Spinal cord (tissue), 10 donors: ENCODE measurements at places on chromosomes 13 and 19. TPM values are rescaled to one million over a fixed set of nuclear protein-coding genes. Genes with fewer than 3 reads are reported as not detected.
A peak's percentile ranks its signal among the peaks of the same experiment; 100 is the strongest.

TMEM238 gene
- 0.55 TPM for total RNA-seq

ERICH4 gene
- not detected for total RNA-seq

C19orf44 gene
- total RNA-seq: 3.7 TPM

THSD1 gene
- 20.5 TPM for total RNA-seq

DCT gene
- 2.0 TPM for total RNA-seq

DNA sequence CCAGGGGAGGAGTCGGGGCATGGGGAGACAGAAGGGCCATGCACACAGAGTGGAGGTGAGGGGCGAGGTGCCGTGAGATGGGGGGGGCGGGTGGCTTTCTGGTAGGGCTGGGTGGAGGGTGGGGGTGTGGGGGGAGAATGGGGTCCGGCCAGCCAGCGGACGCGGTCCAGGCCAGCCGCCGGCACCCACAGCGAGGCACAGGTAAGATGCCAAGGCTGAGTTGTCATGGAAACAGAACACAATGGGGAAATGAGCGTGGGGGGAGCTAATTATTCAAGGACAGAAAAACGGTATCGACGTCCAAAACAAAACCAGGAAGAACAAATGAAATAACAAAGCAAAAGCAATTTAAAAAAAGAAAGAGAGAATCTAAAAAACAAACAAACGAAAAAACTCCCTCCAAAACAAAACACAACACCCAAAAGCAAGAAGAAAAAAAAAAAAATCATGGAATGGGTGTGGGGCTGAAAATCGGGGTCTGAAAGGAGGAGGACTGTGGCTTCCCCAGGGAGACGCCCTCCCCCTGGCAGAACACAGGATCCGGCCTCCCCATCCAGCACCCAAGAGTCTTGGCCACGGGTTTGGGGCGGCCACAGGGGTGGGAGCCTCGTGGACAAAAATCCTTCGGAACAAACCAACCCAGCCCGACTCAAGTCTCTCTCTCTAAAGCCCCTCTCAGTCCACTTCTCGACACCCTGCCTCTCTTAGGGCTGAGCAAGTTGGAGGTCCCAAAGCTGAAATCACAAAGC lies 92.5 kb downstream of the PTPRS start:
- no peak overlapping the region for H3K27ac ChIP-seq
- peaks cover 31% of the 10 kb centered on the region for H3K4me1 ChIP-seq
- no peak for DNase-seq
- peaks cover 69% of the 10 kb centered on the region for H3K36me3 ChIP-seq

GRCh38 chr19:40320558-40320935 lies 27.6 kb downstream of the C19orf47 start:
- H3K4me1 ChIP-seq: no peaks in the 10 kb centered on the region
- H3K4me3 ChIP-seq: no peak overlapping the region

DNA sequence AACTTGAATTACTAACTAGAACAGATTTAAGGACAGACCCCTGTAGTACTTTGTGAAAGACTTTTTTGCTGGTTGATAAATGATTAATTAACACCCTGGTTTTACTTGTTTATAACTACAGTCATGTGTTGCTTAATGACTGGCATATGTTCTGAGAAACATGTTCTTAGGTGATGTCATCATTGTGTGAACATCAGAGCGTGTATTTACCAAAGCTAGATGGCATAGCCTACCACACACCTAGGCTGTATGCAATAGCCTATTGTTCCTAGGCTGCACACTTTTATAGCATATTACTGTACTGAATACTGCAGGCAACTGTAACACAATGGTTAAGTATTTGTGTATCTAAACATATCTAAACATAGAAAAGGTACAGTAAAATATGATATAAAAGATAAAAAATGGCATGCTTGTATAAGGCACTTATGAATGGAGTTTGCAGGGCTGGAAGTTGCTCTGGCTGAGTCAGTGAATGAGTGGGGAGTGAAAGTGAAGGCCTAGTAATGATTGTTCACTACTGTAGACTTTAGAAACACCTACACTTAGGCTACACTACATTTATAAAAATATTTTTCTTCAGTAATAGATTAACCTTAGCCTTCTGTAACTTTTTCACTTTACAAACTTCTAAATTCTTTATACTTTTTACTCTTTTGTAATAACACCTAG lies 260.3 kb downstream of the KCNRG start:
- no peak overlapping the region for H3K4me3 ChIP-seq
- DNase-seq: no peak
- H3K27ac ChIP-seq: no peak overlapping the region
- H3K36me3 ChIP-seq: no peaks in the 10 kb centered on the region
- no peaks in the 10 kb centered on the region for H3K4me1 ChIP-seq
- H3K27me3 ChIP-seq: no peaks in the 10 kb centered on the region

GRCh38 chr13:106393776-106394175 lies 141.7 kb downstream of the EFNB2 start:
- H3K27ac ChIP-seq: no peak overlapping the region
- H3K36me3 ChIP-seq: no peaks in the 10 kb centered on the region
- no peak for DNase-seq

DNA sequence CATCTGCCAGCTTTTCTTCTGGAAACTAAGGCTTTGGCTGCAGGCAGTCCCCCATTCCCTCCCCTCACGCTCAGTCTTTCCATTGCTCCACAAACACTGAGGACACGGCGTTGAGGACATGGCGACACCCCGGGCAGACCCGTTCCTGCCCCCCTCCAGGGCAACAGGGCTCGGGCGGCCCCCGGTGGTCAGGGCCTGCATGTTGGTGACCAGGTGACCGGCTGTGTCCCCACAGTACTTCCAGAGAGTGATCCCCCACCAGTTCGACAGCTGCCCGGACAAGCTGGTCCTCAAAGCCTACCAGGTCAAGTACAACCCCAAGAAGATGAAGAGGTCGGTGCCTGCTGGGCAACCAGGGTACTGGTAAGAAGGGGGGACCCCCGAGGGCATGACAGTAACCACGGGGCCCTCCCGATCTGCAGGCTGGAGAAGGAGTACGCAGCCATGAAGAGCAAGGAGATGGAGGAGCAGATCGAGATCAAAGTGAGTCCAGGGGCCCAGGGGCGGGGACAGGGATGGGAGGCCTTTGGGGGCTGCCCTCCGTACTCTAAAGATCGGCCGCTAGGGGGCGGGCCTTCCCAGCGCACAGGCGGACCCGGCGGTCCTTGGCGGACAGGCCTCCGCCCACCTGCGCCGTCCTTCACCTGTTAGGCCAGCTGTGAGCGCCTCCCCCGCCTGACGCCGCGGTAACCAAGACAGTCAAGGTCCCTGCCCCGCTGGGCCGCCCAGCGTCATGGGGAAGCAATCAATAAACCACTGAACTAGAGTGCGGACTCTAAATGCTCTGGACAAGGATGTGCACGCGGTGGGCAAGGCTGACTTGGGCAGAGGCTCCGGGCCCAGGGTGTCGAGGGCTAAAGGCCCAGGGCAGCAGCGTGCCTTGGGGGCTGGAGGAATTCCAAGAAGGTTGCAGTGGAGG lies 21.1 kb downstream of the PRR36 start:
- H3K4me3 ChIP-seq: no peak overlapping the region
- H3K27me3 ChIP-seq: peaks cover 2% of the 10 kb centered on the region
- H3K36me3 ChIP-seq: peaks cover 85% of the 10 kb centered on the region
- peaks cover 47% of the 10 kb centered on the region for H3K4me1 ChIP-seq
- DNase-seq: no peak
- peak overlapping the region; percentile 58 for H3K27ac ChIP-seq

DNA sequence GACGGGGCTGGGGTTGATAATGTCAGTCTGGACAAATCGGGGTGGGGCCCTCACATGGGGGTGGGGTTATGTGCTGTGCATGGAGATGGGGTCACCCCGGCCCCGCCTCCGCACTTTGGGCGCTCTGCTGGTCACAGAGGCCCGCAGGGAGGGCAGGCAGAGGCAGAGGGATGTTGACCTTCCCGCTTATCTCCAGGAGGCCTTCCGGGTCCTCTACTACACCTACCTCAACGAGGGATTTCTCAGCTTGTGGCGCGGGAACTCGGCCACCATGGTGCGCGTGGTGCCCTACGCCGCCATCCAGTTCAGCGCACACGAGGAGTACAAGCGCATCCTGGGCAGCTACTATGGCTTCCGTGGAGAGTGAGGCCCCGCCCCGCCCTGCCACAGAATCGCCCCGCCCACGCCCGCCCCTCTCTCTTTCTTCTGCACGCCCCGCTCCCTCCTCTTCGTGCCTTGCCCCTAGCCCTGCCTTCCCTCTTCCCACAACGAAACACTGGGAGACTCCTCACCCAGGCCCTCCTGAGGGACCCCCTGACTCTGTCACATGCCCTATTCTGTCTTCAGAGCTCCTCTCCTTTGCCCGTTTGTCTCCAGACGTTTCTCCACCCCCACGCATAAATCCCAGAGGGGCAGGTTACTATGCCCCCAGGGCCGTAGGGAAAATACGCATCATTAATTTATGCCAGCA lies 32.8 kb downstream of the TMEM161A start:
- peaks cover 56% of the 10 kb centered on the region for H3K36me3 ChIP-seq
- no peaks in the 10 kb centered on the region for H3K27me3 ChIP-seq
- H3K27ac ChIP-seq: no peak overlapping the region
- peak; percentile 44 for DNase-seq

DNA sequence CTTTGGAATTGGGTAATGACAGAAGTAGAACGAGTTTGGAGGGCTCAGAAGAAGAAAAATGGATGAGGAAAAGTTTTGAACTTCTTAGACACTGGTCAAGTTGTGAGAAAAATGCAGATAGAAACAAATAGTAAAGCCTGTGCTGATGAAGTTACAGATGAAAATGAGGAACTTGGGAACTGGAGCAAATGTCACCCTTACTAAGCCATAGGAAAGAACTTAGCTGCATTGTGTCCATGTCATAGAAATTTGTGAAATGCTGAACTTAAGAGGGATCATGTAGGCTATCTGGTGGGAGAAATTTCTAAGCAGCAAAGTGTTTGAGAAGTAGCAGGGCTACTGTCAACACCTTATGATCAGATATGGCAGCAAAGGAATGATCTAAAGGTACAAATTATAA lies 289.2 kb upstream of the PCDH9 start:
- no peaks in the 10 kb centered on the region for H3K4me1 ChIP-seq
- H3K27ac ChIP-seq: no peak overlapping the region
- H3K4me3 ChIP-seq: no peak overlapping the region
- no peak for DNase-seq
- no peaks in the 10 kb centered on the region for H3K36me3 ChIP-seq
- no peaks in the 10 kb centered on the region for H3K27me3 ChIP-seq

DNA sequence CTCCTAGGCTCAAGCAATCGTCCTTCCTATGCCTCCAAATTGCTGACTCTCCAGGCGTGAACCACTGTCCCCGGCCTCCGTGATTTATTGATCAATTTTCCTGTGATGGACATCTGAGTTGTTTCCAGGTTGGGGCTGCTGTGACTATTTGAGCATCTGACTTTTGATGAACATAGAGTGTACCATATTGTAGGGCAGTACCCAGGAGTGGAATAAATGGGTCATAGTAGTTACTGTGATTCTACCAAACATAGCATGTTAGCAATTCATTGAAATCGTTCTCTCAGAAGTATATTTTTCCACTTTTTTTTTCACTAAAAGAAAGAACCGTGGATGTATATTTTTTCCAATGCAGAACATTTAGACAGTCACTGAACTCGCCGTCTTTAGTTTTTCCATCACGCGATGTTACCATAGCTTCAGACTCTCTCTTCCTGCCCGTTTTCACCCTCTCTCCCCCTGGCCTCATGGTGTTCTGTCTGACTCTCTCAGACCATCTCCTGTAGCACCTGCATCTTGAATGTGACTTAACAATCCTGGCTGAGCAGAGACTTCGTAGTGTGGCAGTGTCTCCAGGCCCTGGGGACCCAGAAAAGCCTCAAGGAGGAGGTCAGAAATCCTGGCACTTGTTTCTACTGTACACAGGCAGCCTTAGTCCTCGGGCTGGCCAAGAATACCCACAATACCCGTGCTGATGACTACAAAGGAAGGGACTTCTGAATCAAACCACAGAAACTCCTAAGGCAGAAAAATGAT lies 3.2 kb upstream of the RASGRP4 start:
- no peaks in the 10 kb centered on the region for H3K36me3 ChIP-seq
- DNase-seq: no peak
- H3K27me3 ChIP-seq: peaks cover 12% of the 10 kb centered on the region
- H3K4me3 ChIP-seq: no peak overlapping the region
- H3K4me1 ChIP-seq: peaks cover 16% of the 10 kb centered on the region
- H3K27ac ChIP-seq: no peak overlapping the region

DNA sequence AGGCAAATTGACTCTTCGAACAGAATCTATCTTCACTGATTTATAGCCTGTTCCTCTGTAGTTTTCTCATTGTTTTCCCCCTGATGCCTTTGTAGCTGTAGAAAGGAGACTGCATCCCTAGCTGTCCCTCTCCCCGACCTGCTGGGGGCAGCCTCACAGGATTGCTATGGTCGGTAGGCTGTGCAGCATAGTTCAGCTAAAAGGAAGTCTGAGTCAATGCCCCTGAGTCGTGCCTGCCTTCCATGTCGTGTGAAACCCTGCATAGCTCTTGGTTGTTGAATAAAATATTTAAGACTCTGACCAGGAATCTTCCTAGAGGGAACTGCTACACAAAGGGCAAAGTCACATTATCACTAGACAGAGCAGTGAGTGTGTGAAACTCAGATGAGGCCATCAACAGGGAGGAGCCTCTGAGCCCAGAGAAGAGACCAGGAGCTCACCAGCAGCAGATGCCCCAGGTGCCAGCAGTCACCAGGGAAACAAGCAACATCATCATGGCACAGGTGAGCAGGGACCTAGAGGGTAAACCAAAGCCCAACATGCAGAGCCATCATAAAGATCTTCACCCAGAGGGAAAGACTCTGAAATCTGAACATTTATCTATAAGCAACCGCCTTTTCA lies 108.4 kb upstream of the NBEA start:
- no peak for DNase-seq
- no peaks in the 10 kb centered on the region for H3K27me3 ChIP-seq
- no peaks in the 10 kb centered on the region for H3K36me3 ChIP-seq
- H3K27ac ChIP-seq: no peak overlapping the region
- no peak overlapping the region for H3K4me3 ChIP-seq
- H3K4me1 ChIP-seq: no peaks in the 10 kb centered on the region

GRCh38 chr13:46721054-46721453 lies 75.9 kb downstream of the ESD start:
- no peak overlapping the region for H3K27ac ChIP-seq
- no peaks in the 10 kb centered on the region for H3K4me1 ChIP-seq
- no peak overlapping the region for H3K4me3 ChIP-seq
- peaks cover 4% of the 10 kb centered on the region for H3K36me3 ChIP-seq
- DNase-seq: peak; percentile 56

- no peaks in the 10 kb centered on the region for H3K4me1 ChIP-seq
- no peaks in the 10 kb centered on the region for H3K27me3 ChIP-seq
- no peak overlapping the region for H3K27ac ChIP-seq
- H3K36me3 ChIP-seq: no peaks in the 10 kb centered on the region
- H3K4me3 ChIP-seq: no peak overlapping the region
Observed at GRCh38 chr13:86003029-86003428, 203.8 kb upstream of the SLITRK6 start.

GRCh38 chr19:41871573-41872383 lies 5.3 kb upstream of the CD79A start:
- no peaks in the 10 kb centered on the region for H3K4me1 ChIP-seq
- no peak overlapping the region for H3K4me3 ChIP-seq
- peaks cover 67% of the 10 kb centered on the region for H3K36me3 ChIP-seq
- no peak for DNase-seq
- no peaks in the 10 kb centered on the region for H3K27me3 ChIP-seq
